Heart right ventricle (tissue), 16 donors: ENCODE measurements at places on chromosomes 16 and 17. TPM values are rescaled to one million over a fixed set of nuclear protein-coding genes. Genes with fewer than 3 reads are reported as not detected.

The PTGES3L gene
- total RNA-seq = 47.9 TPM

DNA sequence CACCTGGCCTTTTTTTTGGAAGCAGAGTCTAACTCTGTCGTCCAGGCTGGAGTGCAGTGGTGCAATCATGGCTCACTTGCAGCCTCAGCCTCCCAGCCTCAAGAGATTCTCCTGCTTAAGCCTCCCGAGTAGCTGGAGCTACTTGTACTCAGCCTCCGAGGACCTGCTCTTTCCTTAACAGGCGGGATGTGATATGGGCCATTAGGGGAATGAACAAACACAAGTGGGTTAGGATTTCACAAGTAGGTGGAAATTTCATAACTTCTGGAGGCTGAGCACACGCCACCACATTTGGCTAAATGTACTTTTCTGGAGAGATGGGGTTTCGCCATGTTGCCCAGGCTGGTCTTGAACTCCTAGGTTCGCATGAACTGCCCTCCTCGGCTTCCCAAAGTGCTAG is 4.1 kb downstream of the PAM16 start:
- H3K36me3 ChIP-seq = no peaks in the 10 kb centered on the region
- no peak for DNase-seq
- H3K4me3 ChIP-seq = no peak overlapping the region

GRCh38 chr17:34974179-34974578 is 6.1 kb upstream of the LIG3 start:
- H3K4me3 ChIP-seq = no peak overlapping the region
- H3K4me1 ChIP-seq = no peaks in the 10 kb centered on the region
- peaks cover 4% of the 10 kb centered on the region for H3K36me3 ChIP-seq
- H3K27ac ChIP-seq = no peak overlapping the region

The INCA1 gene
- total RNA-seq = 2.0 TPM

- H3K4me1 ChIP-seq = no peaks in the 10 kb centered on the region
- peaks cover 40% of the 10 kb centered on the region for H3K27me3 ChIP-seq
- DNase-seq = no peak
- H3K36me3 ChIP-seq = no peaks in the 10 kb centered on the region
- H3K27ac ChIP-seq = no peak overlapping the region
These were observed 33.4 kb upstream of the ACSF3 start for GRCh38 chr16:89060207-89060794.

DNA sequence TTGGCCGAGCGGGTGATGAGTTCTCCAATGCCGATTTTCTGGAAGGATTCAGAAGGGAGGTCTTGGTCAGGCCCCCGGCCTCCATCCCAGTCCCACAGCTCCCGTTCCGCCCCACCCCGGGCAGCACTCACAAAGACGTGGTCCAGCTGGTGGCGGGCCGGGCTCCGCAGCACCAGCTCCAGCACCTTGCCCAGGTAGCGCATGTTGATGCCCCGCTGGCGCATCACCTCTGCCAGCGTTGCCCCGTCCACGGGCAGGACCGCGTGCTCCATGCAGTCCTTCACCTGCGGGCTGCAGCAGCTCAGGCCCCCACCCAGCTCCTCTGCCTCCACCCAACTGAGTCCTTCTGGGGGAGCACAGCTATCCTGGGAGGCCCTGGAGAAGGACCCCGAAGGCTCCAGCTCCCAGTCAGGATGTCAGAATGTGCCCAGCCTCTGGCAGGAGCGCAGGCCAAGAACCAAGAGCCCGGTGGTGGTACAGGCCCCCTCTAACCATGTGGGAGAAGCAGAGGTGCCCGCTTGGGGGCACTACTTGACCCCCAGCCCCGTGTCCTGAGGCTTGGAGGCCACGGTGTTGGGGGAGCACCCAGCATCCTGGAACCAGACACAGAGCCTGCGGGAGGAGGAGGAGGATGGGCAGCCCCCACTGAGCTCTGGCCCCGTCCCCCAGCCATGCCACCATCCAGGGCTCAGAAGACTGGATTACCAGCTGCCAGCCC is 16.2 kb downstream of the CLUH start:
- no peaks in the 10 kb centered on the region for H3K27me3 ChIP-seq
- H3K36me3 ChIP-seq = peaks cover 84% of the 10 kb centered on the region
- H3K27ac ChIP-seq = no peak overlapping the region
- no peak overlapping the region for H3K4me3 ChIP-seq
- H3K4me1 ChIP-seq = peaks cover 6% of the 10 kb centered on the region

The MT1G gene
- not detected for total RNA-seq

- no peak overlapping the region for H3K4me3 ChIP-seq
- peaks cover 100% of the 10 kb centered on the region for H3K36me3 ChIP-seq
- no peak for DNase-seq
- H3K4me1 ChIP-seq = no peaks in the 10 kb centered on the region
- H3K27ac ChIP-seq = no peak overlapping the region
These were observed 45.2 kb upstream of the STAC2 start for GRCh38 chr17:39270923-39271322.

The ORMDL3 gene
- 86.7 TPM for total RNA-seq

The SLFN13 gene
- total RNA-seq = 10.7 TPM

DNA sequence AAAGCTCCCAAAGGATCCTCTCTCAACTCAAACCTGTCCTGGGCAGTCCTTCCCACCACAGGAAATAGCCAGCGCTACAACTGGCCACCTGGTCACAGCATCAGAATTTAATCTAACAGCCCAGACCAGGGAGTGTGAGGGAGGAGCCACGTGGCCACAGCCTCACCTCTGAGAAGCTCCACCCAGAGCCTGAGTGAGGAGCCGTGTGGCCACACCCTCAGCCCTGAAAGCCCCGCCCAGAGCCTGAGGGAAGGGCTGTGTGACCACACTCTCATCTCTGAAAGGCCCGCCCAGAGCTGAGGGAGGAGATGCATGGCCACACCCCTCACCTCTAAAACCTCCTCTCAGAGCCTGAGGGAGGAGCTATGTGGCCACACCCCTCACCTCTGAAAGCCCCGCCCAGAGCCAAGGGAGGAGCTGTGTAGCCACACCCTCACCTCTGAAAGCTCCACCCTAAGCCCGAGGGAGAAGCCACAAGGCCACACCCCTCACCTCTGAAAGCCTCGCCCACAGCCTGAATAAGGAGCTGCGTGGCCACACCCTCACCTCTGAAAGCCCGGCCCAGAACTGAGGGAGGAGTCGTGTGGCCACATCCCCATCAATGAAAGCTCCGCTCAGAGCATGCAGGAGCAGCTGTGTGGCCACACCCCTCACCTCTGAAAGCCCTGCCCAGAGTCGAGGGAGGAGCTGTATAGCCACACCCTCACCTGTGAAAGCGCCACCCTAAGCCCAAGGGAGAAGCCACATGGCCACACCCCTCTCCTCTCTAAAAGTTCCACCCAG is 28.6 kb downstream of the SLC38A8 start:
- DNase-seq = no peak
- no peaks in the 10 kb centered on the region for H3K36me3 ChIP-seq
- no peaks in the 10 kb centered on the region for H3K4me1 ChIP-seq

The CCL4 gene
- 0.44 TPM for total RNA-seq

DNA sequence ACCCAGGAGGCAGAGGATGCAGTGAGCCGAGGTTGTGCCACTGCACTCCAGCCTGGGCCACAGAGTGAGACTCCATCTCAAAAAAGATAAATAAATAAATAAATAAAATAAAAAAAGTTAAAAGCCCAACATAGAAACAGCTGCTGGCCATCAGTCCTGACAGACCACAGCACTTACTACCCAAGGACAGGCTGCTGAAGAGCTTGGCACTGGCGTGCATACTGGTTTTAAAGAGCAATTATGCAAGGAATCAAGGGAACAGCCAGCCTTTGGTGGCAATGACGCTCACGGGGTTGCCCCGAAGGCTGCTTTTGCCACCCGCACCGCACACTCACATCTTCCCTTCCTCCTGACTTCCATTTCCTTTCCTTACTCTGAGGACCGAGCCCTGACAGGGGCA is 4.2 kb downstream of the PLD6 start:
- no peak overlapping the region for H3K4me3 ChIP-seq
- no peaks in the 10 kb centered on the region for H3K27me3 ChIP-seq
- no peaks in the 10 kb centered on the region for H3K36me3 ChIP-seq

The RMI2 gene
- 1.0 TPM for total RNA-seq

DNA sequence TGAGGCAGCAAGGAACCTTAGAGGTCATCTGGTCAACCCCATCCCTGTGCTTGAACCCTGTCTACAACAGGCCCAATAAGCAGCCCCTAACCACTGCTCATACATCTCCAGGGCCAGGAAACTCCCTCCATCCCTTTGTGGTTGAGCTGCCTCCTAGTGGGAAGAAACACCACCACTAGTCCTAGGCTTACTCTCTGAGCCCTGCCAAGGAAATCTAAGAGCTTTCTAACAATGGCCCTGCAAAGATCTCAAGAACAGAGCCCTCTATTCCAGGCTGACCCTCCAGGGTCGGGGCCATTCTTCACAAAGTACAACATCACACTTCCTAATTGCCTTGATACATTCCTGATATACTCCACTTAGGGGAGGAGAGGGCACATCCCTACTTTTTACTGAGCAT is 5.8 kb downstream of the ACLY start:
- H3K27ac ChIP-seq = no peak overlapping the region
- no peaks in the 10 kb centered on the region for H3K27me3 ChIP-seq
- peaks cover 62% of the 10 kb centered on the region for H3K36me3 ChIP-seq
- no peak for DNase-seq

The RND2 gene
- total RNA-seq = 0.49 TPM

- peaks cover 53% of the 10 kb centered on the region for H3K4me1 ChIP-seq
- no peak overlapping the region for H3K4me3 ChIP-seq
- H3K27ac ChIP-seq = peak overlapping the region; percentile 62
- H3K36me3 ChIP-seq = peaks cover 7% of the 10 kb centered on the region
These were observed 40.2 kb downstream of the SPOP start for GRCh38 chr17:49637739-49638138.

GRCh38 chr17:81537856-81538555 is 9.8 kb downstream of the FSCN2 start:
- H3K4me3 ChIP-seq = no peak overlapping the region
- H3K27me3 ChIP-seq = peaks cover 39% of the 10 kb centered on the region
- no peak overlapping the region for H3K27ac ChIP-seq
- no peaks in the 10 kb centered on the region for H3K36me3 ChIP-seq
- H3K4me1 ChIP-seq = peaks cover 17% of the 10 kb centered on the region
- no peak for DNase-seq

DNA sequence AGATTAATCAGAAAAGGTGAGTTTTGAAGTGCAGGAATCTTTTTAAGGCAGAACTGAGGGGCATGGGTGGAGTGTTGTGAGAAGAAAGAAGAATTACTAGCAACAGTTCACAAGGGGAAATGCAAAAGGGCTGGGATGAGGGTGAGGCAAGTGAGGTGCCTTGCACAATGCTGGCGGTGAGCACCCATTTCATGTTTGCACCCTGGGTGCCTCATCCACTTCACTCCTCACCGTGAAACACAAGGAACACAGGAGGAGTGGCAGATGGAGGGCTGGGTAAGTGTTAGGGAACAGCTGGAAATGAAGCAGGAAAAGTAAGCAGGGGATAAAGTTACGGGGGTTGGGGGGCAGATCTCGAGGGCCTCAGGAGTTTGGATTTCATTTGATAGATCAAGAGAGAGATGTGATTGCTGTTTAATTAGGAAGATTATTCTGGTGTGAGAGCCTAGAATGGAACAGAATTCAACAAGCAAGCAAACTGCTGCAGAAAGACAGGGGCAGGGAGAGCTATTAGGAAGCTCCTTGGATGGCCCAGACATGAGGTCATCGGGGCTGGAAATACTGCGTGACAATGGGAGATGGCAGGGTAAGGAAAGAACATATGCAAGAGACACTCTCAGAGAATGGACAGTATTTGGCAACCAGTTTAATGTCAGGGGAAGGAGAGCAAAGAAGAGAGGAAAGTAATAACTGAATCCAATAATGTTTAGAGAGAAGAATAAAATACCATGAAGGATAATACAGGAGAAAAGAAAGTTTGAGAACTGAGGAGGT is 8.3 kb upstream of the HEATR6 start:
- H3K4me3 ChIP-seq = no peak overlapping the region
- no peaks in the 10 kb centered on the region for H3K4me1 ChIP-seq
- H3K27ac ChIP-seq = no peak overlapping the region
- no peaks in the 10 kb centered on the region for H3K36me3 ChIP-seq
- no peak for DNase-seq

The WNK4 gene
- not detected for total RNA-seq

- DNase-seq = no peak
- H3K36me3 ChIP-seq = no peaks in the 10 kb centered on the region
These were observed 110.2 kb downstream of the CA10 start for GRCh38 chr17:52048137-52048898.

DNA sequence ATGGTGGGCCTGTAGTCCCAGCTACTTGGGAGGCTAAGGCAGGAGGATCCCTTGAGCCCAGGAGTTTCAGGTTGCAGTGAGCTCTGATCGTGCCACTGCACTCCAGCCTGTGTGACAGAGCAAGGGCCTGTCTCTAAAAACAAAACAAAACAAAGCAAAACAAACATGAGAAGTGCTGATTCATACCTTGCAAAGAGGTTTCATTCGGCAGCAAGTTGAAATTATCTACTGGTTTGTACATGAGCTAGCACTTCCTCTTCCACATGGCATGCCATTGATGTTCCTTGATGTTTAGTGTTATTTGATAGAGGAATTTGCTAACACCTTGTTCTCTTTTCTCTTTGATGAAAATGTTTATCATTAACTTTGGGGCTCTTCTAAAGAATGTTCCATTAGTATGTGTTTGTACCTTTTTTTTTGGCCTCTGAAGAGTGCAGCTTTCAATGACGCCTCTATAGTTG is 50.6 kb downstream of the SPECC1 start:
- no peak overlapping the region for H3K4me3 ChIP-seq
- peaks cover 21% of the 10 kb centered on the region for H3K4me1 ChIP-seq
- no peak overlapping the region for H3K27ac ChIP-seq
- DNase-seq = no peak

GRCh38 chr16:84806256-84806889 is 13.4 kb upstream of the CRISPLD2 start:
- H3K36me3 ChIP-seq = no peaks in the 10 kb centered on the region
- no peaks in the 10 kb centered on the region for H3K4me1 ChIP-seq
- DNase-seq = peak; percentile 54
- no peak overlapping the region for H3K27ac ChIP-seq
- H3K27me3 ChIP-seq = no peaks in the 10 kb centered on the region
- peak overlapping the region; percentile 2 for H3K4me3 ChIP-seq

DNA sequence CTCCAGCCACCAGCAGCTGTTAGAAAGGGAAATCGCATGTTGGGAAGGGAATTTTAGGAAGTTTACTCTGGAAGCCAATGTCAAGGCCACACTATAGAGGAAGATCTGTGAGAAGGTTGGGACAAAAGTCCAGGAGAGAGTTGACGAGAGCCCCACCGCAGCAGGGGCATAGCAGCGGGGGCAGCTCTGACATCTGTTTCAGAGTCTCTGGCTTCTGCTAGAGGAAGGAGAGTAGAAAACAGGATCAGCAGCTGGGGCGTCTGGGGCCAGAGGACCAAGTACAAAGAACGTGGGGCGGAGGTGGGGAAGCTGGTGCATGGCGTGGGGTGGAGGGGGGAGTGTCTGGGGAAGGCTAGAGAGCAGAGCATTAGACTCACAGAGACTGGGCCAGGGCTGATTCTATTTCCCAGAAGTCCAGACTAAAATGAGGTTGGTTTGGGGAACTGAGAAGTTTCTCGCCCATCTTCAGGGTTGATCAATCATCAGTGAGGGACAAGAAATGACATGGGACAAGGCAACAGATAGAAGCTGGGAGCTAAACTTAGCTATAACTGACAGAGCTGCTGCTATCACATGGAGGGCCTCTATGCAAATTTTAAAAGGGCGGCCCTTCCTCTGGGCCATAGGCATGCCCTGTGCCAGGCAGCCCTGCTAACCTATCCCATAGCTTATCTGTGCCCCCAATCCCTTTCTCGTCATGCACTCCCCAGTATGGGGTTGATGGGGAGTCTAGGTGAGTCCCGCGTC is 1.2 kb downstream of the RABEP2 start:
- peaks cover 20% of the 10 kb centered on the region for H3K4me1 ChIP-seq
- no peaks in the 10 kb centered on the region for H3K36me3 ChIP-seq
- no peak for DNase-seq
- H3K4me3 ChIP-seq = no peak overlapping the region

The SYCE1L gene
- total RNA-seq = not detected

The SLC47A1 gene
- 20.3 TPM for total RNA-seq

The DPEP1 gene
- total RNA-seq = not detected

The SLC7A6 gene
- total RNA-seq = 32.4 TPM

The SAMD14 gene
- 1.8 TPM for total RNA-seq
